ENCODE measurements at places on chromosomes 2 and 18.

DNA sequence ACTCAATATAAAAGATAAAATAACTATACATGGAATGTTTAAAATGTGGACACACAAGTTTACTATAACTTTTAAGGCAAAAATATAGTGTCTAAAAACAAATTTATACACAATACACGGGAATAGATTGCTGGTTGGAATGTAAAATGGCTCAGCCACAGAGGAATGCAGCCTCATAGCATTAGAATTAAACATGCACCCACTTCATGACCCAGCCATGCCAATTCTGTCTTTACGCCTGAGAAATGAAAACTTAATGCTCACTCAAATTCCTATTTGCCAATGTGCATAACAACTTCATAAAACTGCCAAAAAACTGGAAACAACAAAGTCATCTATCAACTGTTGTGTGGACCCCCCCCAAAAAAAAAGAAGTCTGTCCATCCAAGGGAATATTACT is 1006.6 kb upstream of the POU3F3 start:
- DNase-seq, result no peak

GRCh38 chr2:150567771-150568301 is 80.4 kb upstream of the RND3 start:
- no peak for DNase-seq

DNA sequence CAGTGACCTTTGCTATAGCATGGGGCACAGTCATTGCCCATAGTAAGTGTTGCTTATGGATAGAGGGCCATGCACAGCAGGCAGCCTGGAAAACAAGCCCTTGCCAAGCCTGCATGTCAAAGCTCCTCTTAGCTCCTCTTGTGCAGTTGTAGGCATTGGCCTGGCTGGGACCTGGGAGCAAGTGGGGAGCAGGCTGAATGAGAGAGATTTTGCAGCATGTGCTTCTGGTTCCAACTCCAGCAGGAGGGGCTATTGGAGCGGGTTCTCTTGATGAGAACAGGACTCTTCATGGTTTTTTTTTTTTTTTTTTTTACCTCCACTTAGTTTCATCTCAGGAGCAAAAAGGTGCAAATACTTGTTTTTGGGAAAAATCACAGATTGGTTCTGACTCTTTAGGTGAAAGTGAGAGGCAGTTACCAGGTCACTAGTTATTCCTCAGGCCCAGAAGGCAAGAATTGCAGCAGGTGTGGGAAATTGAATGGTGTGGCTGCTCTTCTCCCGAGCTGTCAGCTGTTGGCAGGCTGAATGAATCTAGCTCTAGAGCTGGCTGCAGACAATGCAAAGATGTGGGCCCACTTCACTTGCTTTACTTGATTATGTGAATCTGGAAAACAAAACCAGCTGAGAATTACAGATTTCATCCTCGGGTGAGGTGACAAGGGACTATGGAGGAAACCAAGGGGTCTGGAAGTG is 95.9 kb downstream of the MAP4K4 start:
- peak; percentile 14 for DNase-seq

- no peak for DNase-seq
These were observed 1.9 kb upstream of the SYT4 start for GRCh38 chr18:43279015-43279744.

GRCh38 chr2:70750320-70750719 is 17.7 kb downstream of the ADD2 start:
- DNase-seq, result no peak

- peak; percentile 1 for DNase-seq
These were observed 630.5 kb upstream of the FANCL start for GRCh38 chr2:58871469-58872142.

DNA sequence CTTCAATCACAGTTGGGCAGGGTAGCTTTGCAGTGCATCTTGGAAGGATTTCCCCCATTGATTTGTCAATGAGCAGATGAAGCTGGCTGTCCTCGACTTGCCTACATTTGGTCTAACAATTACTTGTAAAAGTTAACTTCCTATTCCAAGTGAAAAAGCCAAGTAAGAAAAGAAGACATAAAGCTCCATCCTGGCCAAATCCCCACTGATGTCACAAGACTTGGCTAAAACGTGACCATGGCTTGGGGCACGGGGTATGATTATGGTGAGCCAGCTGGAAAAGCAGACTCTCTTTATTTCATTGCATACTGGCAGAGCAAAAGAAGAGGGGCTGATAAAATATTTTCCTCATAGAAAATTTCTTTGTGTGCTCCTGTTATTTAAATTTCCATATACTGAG is 25.4 kb upstream of the PID1 start:
- no peak for DNase-seq

GRCh38 chr18:23495723-23496440 is 7.4 kb upstream of the RMC1 start:
- no peak for DNase-seq

DNA sequence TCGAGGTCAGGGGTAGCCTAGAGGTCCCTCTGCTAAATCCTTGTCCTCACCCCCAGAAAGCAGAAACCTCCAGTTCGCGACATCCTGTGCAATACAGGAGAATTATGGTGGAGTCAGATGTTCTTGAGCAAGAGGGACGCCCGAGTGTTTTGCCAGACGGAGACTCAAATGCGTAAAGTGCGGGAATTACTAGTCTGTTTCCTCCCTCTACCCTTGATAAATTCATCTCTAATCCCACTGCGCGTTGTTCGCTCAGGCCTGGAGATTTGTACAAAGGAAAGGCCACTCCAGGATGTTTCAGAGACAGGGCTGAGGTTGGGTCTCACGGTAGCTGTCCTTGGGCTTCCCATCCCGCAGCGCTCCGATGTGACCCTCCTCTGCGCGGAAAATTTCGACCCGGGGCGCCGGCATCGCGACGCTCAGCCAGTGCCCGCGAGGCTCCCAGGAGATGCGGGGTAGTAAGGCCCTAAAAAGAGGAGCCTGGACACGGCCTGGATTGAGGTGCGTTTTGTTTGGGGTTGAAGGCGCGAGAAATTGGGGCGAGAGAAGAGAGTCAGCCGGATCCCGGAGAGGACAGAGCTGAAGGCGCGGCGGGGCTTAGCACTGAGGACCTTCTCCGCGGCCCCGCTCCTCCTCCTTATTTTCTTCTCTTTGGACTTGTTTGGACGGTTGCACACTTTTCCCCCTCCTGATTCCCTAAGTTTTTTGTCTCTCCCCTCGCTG is 2.6 kb upstream of the NEUROD1 start:
- DNase-seq, result no peak

- no peak for DNase-seq
These were observed 69.9 kb upstream of the BCL2L11 start for GRCh38 chr2:111050701-111051376.

- no peak for DNase-seq
These were observed 42.3 kb downstream of the FIGN start for GRCh38 chr2:163693484-163693883.

DNA sequence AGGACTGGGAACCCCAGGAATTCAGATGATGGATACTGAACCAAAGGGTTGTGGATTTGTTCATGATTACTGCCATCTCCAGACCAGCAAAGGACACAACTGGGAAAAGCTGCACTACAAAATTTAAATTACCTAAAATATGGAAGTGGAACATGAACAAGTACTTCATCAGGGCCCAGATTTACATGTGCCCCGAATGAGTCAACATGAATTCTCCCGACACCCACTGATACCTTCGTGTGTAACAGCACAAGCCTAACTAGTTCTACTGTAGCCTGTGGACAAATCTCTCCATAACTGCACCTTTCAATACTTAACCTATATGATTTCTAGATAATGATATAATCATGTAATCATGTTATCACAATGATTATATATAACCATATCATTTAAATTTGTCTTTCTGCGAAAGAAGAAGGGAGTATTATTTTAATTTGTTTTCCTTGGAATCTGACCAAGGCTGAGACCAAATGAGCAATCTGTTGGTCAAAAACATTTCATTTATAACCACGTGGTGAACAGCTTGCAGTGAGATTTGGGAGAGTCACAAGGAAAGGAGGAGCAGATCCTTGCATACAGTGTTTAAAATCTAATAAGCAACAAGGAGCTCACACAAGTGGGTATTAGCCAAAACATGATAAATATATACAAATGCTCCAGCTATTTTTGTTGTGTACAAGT is 70.5 kb downstream of the CACNB4 start:
- DNase-seq, result no peak

DNA sequence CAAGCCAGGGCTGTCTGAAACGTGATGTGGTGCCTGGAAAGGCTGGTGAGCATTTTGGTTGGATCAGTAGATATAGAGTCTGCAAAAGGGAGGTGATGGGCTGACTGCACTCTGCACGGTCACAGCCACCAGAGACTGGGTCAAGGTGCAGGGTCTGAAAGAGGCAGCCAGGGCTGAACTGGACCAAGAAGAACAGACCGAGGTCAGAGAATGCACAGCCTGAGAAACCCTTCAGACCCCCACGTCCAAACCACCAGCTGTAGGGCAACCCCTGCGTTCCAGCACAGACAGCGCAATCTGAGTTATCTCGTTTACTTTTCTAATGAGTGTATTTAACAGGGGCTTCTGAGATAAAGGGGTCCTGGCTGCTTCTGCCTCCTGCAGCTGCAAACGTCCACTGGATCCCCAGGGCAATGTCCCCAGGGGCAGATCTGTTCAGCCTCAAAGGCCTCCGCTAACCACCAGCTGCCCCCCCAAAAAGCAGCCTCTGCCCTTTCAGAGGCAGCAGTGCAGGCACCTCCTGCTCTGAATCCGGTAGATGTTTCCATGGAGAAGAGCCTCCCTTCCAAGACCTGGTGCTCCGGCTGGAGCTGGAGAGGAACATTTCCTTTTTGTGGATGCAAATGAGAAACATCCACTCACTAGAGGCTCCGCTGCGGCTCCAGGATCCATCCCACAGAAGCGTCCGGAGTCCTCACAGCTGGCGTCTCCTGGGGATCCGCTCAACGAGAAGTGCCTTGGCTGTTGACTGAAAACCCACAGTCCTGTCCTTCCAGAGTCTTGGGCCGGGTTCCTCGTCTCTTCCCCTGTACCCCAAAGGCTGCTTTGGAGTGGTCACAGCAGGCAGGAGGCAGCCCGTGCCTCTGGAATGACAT is 970 bp upstream of the KCNG2 start:
- DNase-seq, result no peak

DNA sequence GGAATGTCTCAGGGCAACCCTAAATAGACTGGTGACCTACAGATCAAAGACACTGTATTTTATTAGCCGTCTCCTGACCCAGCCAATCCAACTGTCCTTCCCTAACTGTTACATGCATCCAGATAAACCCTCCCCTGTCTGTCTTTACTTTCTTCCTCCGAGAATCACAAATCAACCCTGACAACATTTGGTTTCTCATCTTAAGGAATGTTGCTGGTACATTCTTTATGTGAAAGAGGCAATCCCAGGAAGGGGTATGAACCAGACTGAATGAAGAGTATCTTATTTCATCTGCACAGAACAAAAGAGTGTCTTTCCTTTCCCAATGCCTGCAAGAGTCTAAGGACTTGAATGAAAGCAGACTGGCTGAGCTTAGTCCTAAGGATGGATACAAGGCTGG is 113.9 kb upstream of the LTBP1 start:
- no peak for DNase-seq

GRCh38 chr18:48983793-48984437 is 33.1 kb upstream of the SMAD7 start:
- no peak for DNase-seq

DNA sequence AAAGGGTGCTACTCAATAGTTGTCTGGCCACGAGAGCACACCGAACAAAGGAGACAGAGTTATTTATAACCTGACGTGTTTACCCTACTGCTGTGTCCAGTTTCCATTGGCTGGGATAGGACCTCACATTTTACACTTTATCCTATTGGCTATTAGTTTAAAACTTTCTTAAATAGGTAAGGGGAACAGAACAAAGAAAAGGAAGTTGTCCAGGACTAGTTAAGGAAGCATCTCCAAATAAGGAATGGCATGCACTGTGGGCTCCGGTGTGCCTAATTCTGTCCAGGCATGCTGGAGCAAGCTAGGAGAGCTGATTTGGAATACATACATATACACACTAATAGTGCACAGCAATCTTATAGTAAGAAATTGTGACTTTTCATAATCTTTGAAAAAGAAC is 72.2 kb downstream of the CAB39 start:
- DNase-seq, result no peak

DNA sequence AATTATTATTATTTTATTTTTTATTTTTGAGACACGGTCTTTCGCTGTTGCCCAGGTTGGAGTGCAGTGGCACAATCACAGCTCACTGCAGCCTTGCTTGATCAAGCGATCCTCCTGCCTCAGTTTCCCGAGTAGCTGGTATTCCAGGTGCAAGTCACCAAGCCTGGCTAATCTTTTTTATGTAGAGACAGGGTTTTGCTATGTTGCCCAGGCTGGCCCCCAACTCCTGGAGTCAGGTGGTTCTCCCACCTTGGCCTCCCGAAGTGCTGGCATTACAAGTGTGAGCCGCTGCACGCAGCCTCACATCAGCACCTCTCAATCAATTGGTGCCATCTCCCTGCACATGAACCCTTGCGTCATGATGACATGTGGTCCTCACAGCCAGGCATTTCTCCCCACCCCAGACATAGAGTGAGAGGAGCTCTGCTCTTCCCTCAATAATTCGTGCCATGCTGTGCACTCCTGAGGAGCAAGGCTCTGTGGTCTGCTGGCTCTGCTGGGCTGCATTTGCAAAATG is 5.9 kb downstream of the INPP5D start:
- DNase-seq, result no peak

GRCh38 chr2:208392300-208392699 is 14.3 kb upstream of the PTH2R start:
- DNase-seq, result no peak

- no peak for DNase-seq
These were observed 143.3 kb downstream of the C1D start for GRCh38 chr2:67919490-67919889.

DNA sequence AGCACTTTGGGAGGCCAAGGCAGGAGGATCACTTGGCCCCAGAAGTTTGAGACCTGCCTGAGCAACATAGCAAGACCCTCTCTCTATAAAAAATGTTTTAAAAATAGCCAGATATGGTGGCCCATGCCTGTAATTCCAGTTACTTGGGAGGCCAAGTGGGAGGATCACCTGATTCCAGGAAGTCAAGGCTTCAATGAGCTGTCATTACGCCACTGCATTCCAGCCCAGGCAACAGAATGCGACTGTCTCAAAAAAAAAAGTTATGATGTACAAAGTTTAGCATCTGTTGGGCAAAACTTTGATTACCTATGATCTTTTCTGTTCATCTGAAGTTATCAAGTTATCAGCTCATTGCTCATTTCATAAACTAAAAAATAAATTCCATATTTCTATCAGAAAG is 504.1 kb upstream of the PKDCC start:
- no peak for DNase-seq

- no peak for DNase-seq
These were observed 2.6 kb downstream of the MAP2 start for GRCh38 chr2:209426432-209426831.

DNA sequence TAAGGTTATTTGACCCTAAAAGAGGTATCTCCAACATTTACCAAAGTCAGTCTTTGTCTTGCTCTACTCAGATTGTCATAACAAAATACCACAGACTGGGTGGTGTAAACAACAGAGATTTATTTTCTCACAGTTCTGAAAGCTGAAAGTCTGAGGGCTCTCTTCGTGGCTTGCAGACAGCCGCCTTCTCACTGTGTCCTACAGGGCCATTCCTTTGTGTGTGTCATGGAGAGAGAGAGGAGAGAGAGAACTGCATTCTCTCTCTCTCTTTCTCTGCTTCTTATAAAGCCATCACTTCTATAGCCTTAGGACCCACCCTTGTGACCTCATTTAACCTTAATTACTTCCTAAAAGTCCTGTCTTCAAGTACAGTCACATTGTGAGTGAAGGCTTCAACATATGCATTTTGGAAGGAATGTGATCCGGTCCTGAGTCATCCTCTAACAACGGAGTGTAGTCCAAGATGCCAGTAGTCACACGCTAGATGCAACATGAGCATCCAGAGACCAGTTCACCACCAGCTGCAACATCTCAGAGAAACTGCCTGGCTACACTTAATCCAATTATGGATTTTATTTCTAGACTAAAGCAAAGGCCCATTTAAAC is 130.2 kb downstream of the CD226 start:
- no peak for DNase-seq

Data from SW 1271 (cell line).